ENCODE measurements at places on chromosomes 6 and 20.

- no peak for DNase-seq
These were observed 33.5 kb downstream of the TMEM170B start for GRCh38 chr6:11571073-11571472.

DNA sequence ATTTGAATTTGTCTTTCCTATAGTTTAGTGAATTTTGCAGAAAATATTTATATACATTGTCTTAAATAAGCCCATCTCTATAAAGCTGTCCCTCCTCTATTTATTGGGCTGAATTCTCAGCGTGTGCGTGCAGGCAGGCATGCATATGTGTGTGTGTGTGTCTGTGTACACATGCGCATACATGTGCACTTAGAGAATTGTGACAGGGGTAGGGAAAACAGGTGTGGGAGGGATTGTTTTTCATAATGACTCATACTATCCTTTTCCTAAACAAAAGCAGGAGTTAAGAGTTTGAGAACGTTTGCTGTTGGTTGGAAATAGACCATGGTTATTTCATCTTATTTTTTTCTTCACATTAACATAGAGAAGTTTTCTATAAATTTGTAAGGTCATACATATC, 43.4 kb upstream of the FABP7 start:
- DNase-seq, result no peak

GRCh38 chr6:45587229-45588060, 209.7 kb upstream of the SUPT3H start:
- DNase-seq, result no peak

DNA sequence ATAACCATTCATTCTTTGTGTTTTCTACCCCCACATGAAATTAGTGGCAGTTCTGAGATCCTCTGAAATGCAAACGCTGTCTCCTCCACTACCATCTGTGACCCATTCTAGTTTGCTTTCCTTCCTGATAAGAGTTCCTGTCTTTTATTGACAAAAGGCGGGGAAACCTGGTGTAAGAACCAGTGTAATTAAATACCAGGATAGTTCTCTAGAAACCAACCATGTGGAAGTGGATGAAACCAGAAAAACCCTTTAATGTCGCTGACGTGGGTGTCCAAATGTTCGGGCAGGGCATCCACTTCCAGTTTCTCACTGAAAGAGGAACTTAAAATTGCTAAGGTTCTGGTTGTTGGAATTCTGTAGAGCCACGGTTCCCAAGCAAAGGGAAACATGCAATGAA, 79.1 kb downstream of the TNFRSF21 start:
- DNase-seq, result no peak

- peak; percentile 20 for DNase-seq
These were observed 61.9 kb upstream of the ELOVL5 start for GRCh38 chr6:53410508-53411258.

DNA sequence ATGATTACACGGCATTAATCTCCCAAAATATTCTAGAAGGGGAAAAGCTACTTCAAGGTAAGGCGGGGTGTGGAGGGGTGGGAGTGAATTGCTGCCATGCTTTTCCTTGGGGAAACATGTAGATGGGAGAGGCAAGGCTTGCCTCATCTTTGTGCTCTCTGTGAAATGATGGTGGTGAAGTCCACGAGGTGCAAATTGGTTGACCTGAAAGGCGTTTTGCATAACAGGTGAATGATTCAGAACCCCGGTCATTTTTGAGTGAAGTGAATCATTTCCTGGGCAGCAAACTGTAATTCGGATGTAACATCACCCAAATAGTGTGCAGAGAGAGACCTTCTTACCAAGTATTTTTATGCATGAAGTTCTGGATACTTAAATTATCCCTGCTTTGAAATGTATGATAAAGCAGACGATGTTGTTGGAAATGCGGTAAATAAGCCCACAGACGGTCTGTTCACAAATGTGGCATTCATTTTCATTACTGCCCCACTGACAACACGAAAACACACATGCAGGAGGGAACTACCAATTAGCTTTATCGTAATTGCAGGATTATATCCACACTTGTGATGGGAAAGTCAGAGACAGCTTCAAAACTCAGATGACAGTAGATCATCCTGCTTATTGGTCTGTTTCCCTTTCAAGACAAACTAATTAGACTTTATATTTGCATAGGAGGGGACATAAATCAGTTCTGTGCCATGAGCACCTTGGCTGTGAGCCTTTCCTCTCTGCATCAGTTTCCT, 3.0 kb downstream of the CDH4 start:
- DNase-seq, result no peak

GRCh38 chr20:3901706-3902440, 12.7 kb downstream of the PANK2 start:
- no peak for DNase-seq

DNA sequence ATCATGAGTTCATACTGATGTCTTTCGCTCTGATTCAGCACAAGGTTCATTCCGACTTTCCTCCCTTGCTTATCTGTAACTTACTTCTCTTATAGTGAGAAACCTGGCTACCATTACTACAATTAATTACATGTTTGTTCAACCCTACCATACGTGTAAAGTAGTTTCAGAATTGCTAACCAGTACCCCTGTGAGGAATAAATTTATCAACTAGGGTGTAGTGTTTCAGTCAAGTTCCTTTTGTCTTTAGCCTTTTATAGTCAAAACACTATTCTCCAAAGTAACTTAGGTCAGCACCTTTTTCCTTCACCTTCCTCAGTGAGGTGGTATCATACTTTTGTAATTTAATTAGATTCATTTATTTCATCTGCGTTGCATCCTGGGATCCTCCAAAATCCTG, 64.9 kb downstream of the MAP3K4 start:
- no peak for DNase-seq

- no peak for DNase-seq
These were observed 2.3 kb upstream of the RRP36 start for GRCh38 chr6:43019152-43019551.

DNA sequence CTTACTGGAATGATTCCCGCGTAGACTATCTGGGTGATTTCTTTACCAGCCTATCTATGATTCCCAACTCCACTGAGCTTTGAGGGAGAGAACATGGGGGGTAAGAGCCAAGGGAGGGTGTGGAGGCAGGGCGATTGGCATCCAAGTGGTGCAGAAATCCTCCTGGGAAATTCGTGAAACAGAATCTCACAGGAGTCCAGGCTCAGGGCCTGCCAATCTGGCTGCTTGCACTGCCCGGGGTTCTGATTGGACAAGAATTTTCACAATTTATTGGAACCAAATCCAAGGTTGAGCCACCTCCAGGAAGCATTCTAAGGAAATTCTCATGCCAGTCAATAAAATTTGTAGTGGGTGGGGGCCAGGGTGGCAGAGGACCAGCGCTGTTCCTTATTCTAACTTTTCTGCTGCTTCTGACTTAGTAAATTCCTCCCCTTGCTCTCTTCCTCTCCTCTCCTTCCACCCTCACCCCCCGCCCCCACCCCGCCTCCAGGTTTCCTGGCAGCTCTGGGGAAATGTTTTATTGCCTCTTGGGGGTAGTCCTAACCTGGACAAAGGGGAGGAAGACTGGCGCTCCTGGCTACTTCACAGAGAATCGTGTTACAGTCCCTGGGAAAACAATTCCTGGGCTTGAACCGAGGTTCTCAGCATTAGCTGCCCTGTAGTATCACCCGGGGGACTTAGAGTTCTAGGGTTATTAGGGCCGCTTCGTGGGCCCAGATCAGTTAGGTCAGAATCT, 3.1 kb downstream of the BMP6 start:
- no peak for DNase-seq

GRCh38 chr6:75423386-75423785, 70.2 kb downstream of the FILIP1 start:
- DNase-seq, result no peak

DNA sequence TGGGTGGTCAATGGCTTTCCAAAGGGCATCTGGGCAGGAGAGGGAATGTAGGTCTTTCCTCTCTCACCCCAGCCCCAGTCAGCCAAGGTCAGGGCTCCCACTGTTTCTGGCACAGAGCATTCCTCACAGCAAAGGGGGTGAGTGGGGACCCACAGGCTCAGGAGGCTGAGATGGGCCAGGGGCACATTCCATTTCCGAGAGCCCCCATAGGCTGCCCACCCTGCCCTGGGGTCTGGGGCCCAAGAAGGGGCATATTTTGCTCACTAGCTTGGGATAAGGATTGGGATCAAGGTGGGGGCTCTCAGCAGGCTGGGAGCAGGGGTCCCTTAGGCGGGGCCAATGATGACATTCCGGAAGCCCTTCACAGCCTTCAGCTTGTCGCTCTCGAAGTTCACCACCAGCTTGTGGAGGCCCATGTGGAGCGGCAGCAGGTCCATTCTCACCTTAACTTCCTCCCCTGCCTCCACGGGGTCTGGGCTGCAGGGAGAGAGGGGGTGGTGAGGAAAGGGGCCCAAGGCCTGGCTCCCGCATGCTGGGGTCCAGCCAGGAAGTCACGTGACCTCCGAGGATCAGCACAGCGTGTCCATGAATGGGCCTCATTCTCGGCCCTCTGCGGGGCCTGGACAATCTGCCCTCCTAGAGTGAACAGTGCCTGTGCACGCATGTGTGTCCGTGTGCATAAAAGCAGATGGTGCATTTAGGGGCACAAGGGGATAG, 35.0 kb downstream of the TGM2 start:
- no peak for DNase-seq

- DNase-seq, result no peak
These were observed 42.8 kb upstream of the SLC22A23 start for GRCh38 chr6:3499603-3500002.

GRCh38 chr6:35209622-35210247, 4.0 kb upstream of the SCUBE3 start:
- no peak for DNase-seq

- no peak for DNase-seq
These were observed 55.6 kb downstream of the FARS2 start for GRCh38 chr6:5316951-5317350.

GRCh38 chr6:100382767-100383195, 81.9 kb downstream of the SIM1 start:
- DNase-seq, result no peak

DNA sequence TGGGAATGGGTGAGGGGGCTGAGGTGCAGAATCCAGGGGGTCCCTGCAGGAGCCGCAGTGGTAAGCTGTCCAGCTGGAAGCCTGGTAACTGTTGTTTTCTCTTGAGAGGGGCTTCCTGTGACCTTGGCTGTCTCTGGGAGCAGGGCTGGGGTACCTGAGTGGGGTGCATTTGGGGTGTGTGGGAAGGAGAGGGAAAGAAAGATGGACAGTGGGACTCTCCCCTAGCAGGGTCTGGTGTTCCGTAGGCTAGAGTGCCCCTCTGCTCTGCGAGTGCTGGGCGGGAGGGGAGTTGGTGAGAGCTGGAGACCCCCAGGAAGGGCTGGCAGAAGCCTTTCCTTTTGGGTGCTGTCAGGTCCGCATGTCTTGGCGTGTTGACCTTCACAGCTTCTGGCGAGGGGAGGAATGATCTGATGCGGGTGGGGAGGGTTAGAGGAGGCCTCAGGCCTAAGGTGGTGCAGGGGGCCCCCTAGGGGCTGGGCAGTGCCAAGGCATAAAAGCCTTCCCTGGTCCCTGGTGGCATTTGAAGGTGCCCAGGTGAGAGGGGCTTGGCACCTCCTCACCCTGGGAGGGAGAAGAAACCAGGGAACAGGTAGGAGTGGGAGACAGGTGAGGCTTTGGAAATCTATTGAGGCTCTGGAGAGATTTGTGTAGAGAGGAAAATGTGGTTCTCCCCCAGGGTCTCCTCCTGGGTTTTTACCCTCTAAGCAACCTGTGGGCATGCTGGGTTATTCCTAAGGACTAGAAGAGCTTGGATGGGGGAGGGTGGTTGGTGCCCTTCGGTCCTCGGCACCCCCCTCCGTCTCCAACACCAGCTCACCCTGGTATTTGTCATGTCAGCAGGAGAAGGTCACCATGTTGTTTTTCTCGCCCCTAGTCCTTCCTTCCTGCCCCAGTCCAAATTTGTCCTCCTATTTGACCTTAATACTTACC, 3.3 kb downstream of the VEGFA start:
- no peak for DNase-seq

GRCh38 chr6:110181131-110182030, 1.2 kb downstream of the CDC40 start:
- DNase-seq, result peak; percentile 58

DNA sequence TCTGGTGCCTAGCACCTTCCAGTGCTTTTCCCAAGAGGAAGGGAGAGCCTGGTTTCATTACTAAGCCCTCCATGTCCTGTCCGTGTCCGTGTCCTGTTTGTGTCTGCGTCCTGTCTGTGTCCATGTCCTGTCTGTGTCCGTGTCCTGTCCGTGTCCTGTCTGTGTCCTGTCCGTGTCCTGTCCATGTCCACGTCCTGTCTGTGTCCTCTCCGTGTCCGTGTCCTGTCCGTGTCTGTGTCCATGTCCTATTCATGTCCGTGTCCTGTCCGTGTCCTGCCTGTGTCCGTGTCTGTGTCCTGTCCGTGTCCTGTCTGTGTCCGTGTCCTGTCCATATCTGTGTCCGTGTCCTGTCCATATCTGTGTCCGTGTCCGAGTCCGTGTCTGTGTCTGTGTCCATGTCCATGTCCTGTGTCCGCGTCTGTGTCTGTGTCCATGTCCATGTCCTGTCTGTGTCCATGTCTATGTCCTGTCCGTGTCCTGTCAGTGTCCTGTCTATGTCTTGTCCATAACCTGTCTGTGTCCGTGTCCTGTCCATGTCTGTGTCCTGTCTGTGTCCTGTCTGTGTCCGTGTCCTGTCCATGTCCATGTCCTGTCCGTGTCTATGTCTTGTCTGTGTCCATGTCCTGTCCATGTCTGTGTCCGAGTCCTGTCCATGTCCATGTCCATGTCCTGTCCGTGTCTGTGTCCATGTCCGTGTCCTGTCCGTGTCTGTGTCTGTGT, 54.4 kb upstream of the BHLHE23 start:
- DNase-seq, result no peak

DNA sequence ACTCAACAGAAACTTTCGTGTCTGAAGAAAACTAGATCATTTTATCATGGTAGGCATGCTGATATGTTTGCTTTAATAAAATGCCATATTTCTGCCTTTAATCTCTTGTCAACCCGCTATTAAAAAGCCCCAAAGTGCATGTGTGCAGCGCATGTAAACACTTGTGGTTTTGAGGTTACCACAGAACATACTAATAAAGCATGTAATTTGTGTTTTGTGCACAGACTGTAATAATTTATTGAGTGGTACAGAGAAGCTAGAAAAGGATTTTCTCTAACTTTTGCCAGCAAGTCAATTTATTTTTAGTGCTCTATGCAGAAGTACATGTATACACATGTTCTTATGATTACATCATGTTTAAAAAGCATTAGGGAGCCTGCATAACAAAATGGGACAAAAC, 349.9 kb upstream of the SLC35B3 start:
- DNase-seq, result no peak

GRCh38 chr6:151004383-151005024, 139.0 kb downstream of the MTHFD1L start:
- peak; percentile 93 for DNase-seq

All from kidney capillary endothelial cell (primary cell).